ENCODE measurements at places on chromosomes 4 and X.
A peak's percentile ranks its signal among the peaks of the same experiment; 100 is the strongest.

DNA sequence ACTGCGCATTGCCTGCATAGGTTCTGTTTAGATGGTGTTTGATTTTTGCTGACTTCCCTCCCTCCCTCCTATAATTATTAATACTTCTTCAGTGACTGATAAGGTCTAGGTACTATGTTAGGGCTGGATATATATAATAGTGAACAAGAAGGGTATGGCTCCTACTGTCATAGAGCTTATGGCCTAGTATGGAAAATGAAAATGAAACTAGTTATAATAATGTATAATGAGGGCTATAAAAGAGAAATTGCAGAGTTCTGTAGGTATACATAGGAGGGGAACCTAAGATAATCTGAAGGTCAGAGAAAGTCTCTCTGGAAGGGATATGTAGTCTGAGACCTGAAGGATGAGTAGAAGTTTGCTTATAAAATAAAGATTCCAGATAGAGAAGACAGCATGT is 102.1 kb downstream of the DCK start:
- no peaks in the 10 kb centered on the region for H3K36me3 ChIP-seq
- H3K4me1 ChIP-seq, result peaks cover 14% of the 10 kb centered on the region
- peak overlapping the region; percentile 46 for H3K27ac ChIP-seq
- H3K27me3 ChIP-seq, result no peaks in the 10 kb centered on the region
- H3K4me3 ChIP-seq, result no peak overlapping the region
- no peak for DNase-seq

GRCh38 chrX:72554448-72555140 is 18.0 kb downstream of the HDAC8 start:
- H3K27me3 ChIP-seq, result no peaks in the 10 kb centered on the region
- no peak overlapping the region for H3K27ac ChIP-seq
- H3K4me3 ChIP-seq, result no peak overlapping the region
- H3K4me1 ChIP-seq, result no peaks in the 10 kb centered on the region

DNA sequence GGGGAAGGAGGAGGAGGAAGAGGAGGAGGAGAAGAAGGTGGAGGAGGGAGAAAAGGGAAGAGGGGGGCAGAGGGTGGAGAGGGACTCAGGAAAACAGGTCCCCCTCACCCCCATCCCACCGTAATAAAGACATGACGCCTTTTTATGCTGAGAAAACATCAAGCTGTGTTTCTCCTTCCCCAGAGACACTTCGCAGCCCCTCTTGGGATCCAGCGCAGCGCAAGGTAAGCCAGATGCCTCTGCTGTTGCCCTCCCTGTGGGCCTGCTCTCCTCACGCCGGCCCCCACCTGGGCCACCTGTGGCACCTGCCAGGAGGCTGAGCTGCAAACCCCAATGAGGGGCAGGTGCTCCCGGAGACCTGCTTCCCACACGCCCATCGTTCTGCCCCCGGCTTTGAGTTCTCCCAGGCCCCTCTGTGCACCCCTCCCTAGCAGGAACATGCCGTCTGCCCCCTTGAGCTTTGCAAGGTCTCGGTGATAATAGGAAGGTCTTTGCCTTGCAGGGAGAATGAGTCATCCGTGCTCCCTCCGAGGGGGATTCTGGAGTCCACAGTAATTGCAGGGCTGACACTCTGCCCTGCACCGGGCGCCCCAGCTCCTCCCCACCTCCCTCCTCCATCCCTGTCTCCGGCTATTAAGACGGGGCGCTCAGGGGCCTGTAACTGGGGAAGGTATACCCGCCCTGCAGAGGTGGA is 45.3 kb upstream of the SHOX start:
- H3K27me3 ChIP-seq, result no peaks in the 10 kb centered on the region
- H3K4me3 ChIP-seq, result no peak overlapping the region
- H3K27ac ChIP-seq, result no peak overlapping the region
- no peaks in the 10 kb centered on the region for H3K36me3 ChIP-seq
- no peaks in the 10 kb centered on the region for H3K4me1 ChIP-seq
- no peak for DNase-seq

- H3K36me3 ChIP-seq, result no peaks in the 10 kb centered on the region
- H3K27ac ChIP-seq, result no peak overlapping the region
- no peaks in the 10 kb centered on the region for H3K4me1 ChIP-seq
- DNase-seq, result no peak
- H3K4me3 ChIP-seq, result no peak overlapping the region
These were observed 374.2 kb upstream of the SMIM31 start for GRCh38 chr4:164379694-164380093.

DNA sequence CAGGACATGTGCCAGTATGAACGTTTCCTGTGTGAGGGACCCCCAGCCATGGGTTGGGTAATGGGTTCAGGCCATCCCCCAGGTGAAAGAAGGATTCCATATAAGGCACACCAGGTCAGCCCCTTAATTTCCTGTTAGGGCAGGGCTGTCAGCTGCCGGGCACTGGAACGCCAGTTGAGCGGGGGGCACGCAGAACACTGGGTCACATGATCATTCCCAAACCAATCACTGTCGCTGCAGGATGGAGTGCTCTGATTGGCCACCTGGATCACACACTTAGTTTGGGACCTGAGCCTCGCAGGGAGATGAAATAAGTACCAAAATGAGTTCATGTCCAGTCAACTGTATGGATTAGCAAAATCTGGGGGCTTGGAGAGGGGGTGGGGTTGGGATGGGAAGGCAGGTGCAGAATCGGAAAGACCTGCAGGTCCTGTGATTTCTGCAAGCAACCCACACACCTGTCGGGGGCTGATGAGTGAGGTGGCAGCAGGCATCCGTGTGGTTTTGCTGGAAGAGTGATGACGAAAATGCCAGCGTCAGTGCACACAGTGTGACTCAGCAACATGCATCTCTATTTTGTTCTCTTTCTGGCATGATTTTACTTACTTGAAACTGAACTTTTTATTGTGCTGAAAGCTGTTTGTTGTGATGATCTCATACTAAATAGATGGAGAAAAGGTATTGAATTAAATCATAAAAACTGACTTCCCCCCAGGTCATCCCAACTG is 32.2 kb downstream of the RNF212 start:
- no peak overlapping the region for H3K4me3 ChIP-seq
- no peaks in the 10 kb centered on the region for H3K36me3 ChIP-seq
- no peaks in the 10 kb centered on the region for H3K4me1 ChIP-seq
- DNase-seq, result no peak
- no peaks in the 10 kb centered on the region for H3K27me3 ChIP-seq

DNA sequence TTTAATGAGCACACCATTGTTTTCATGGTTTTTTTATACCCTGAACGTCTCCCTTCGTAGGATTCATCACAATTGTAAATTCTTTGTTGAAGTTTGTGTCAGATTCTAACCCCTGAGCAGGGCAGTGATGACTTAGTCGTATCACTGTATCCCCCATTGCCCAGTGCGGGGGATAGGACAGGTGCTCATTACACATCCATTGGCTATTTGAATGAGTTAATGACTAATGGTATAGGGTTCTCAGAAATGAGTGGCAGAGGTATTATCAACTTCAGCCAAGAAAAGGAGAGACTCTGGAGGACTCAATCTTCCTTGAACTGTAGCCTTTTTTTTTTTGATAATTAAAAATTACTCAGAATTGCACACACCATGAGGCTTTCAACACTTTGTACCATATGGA is 64.6 kb downstream of the SYNPO2 start:
- H3K27ac ChIP-seq, result no peak overlapping the region
- H3K36me3 ChIP-seq, result no peaks in the 10 kb centered on the region
- peaks cover 4% of the 10 kb centered on the region for H3K27me3 ChIP-seq

DNA sequence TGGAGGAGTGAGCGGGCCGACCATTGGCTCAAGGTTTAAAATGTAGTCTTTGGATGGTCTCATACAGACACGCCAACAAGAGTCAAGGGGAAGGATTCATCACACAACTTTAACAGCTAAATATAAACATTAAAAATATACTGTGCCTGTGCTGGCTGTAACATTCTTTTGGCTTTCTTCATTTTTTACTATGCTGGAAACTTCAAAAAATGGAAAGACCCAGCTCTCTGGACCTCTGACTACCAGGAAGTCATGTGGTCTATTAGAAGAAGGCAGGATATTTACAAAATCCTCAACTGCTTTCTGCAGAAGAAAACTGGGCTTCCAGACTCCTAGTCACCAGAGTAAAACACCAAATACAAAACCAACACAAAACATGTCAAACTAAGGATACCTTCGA is 49.8 kb upstream of the KLF3 start:
- H3K36me3 ChIP-seq, result no peaks in the 10 kb centered on the region
- H3K27ac ChIP-seq, result no peak overlapping the region
- no peaks in the 10 kb centered on the region for H3K27me3 ChIP-seq
- H3K4me3 ChIP-seq, result no peak overlapping the region

DNA sequence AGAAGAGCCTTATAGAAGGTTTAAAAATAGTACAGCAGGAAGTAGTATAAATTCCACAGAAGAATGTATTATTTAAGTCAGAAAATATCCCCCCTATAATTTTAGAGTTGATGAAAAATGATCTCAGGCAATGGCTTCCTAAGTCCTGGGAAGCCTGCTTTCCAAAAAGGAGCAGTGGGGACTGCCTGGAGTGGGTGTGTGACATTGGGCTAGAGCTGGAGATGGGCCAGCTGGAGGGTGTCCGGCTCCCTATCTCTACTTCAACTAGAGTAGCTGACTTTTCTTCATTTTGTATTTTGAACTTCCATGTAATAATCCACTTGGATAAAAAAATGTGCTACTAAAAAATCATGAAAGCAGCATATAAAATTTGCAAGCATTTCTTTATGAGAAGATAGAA is 253.9 kb downstream of the ANK2 start:
- H3K27ac ChIP-seq, result no peak overlapping the region
- no peaks in the 10 kb centered on the region for H3K36me3 ChIP-seq
- DNase-seq, result no peak
- H3K4me3 ChIP-seq, result no peak overlapping the region
- no peaks in the 10 kb centered on the region for H3K27me3 ChIP-seq

DNA sequence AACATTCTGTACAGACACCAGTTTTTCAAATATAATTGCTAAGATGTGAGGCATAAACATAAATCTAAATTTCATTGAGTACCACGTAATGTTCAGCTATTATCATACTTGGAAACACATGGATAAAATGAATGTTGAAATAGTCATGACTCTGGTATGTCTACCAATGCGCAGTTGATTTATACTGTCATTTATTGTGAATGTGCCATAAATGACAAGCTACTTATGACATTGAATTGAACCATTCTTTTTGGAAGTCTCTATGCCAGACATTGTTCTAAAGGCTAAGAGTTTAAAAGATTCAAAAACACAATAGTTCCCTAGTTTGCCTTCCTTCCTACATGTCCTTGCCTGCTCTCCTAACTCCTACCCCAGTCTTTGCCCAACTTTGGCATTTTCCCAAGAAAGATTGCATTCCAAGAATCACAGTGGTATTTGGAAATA is 96.6 kb upstream of the DMD start:
- no peak overlapping the region for H3K27ac ChIP-seq
- no peak overlapping the region for H3K4me3 ChIP-seq
- H3K36me3 ChIP-seq, result no peaks in the 10 kb centered on the region

GRCh38 chr4:104751468-104751867 is 256.8 kb upstream of the CXXC4 start:
- H3K4me1 ChIP-seq, result no peaks in the 10 kb centered on the region
- no peaks in the 10 kb centered on the region for H3K36me3 ChIP-seq
- no peak overlapping the region for H3K4me3 ChIP-seq
- no peaks in the 10 kb centered on the region for H3K27me3 ChIP-seq
- H3K27ac ChIP-seq, result no peak overlapping the region

DNA sequence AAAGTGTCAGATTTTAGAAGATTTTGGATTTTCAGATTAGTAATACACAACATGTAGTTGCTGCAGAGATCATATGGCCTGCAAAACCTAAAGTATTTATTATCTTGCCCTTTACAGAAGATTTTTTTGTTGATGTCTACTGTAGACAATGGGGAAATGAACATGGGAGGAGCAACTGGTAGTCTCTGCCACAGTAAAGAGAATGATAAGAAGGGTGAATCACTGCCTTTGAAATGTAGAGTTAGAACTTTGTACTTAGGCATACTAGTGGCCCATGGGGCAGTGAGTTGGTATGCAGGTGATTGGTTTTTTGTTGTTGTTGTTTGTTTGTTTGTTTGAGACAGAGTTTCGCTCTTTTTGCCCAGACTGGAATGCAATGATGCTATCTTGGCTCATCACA is 50.1 kb downstream of the GAB1 start:
- H3K4me1 ChIP-seq, result no peaks in the 10 kb centered on the region
- no peak for DNase-seq
- H3K27me3 ChIP-seq, result no peaks in the 10 kb centered on the region
- H3K4me3 ChIP-seq, result no peak overlapping the region
- H3K36me3 ChIP-seq, result no peaks in the 10 kb centered on the region

- no peak overlapping the region for H3K27ac ChIP-seq
- no peaks in the 10 kb centered on the region for H3K27me3 ChIP-seq
- H3K4me3 ChIP-seq, result no peak overlapping the region
- H3K4me1 ChIP-seq, result no peaks in the 10 kb centered on the region
These were observed 518.7 kb downstream of the GRXCR1 start for GRCh38 chr4:43411226-43411625.

DNA sequence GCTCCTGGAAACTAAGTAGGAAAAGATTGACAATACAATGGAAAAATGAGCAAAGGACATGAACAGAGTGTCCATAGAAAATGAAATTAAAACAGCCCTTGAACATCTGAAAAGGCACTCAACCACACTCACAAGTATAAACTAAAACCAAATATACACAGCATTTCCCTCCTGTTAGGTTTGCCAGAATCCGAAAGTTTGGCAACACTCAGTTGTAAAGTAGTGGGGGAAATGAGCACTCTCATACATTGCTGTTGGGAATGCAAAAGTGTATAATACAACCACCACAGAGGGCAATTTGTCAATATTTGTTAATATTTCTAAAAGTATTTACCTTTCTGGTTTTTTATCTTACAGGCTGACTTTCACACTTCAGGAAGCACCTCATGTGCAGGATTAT is 84.2 kb upstream of the TMEM164 start:
- DNase-seq, result no peak
- no peaks in the 10 kb centered on the region for H3K27me3 ChIP-seq
- no peak overlapping the region for H3K4me3 ChIP-seq
- H3K27ac ChIP-seq, result no peak overlapping the region

GRCh38 chr4:38948551-38948950 is 80.9 kb downstream of the FAM114A1 start:
- DNase-seq, result no peak

GRCh38 chr4:70700712-70701111 is 12.4 kb downstream of the UTP3 start:
- DNase-seq, result no peak
- no peak overlapping the region for H3K27ac ChIP-seq
- peaks cover 5% of the 10 kb centered on the region for H3K36me3 ChIP-seq
- no peaks in the 10 kb centered on the region for H3K27me3 ChIP-seq
- H3K4me3 ChIP-seq, result no peak overlapping the region
